Stimulated activated CD8-positive, alpha-beta memory T cell treated with anti-CD3 and anti-CD28 coated beads, Interleukin-2, amount 100 ng/mL, for 1 hour (primary cell): ENCODE measurements at places on chromosomes 5 and 9.

DNA sequence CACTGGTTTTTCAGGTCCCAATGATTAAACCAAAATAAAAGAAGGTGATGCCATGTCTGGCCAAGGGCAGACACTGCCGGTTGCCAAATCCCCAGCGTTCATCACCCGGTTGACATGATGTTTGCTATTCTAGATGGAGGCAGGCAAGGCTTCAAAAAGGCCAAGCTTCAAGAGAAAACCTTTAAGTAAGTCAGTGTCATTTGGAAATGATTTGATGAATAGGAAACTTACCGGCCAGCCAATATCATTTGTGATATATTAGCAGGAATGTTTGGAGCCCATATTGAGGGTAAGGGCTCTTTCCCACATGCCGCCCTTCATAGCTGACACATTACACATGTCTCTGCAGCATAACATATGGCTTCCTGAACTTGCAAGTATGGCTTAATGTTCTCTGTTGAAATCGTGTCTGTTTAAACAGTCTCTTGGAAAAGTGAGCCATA lies 89.5 kb upstream of the TTC23L start:
- DNase-seq: no peak

DNA sequence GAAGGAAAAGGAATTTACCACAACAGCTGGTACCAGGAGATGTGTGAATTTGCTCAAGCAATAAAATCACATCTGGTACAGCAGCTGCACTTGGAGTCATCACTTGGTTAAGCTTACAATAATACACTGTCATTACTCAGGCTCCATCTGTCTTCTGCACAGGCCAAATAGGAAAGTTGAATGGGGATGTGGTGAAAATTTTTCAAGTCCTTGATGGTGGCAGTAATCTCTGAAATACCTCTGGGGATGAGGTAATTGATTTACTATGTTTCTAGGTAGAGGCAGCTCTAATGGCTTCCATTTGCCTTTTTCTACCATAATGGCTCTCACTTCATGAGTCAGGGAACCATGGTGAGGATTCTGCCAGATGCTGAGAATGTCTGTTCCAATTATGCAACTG lies 206.8 kb upstream of the ATP10B start:
- DNase-seq: no peak

GRCh38 chr5:34684281-34684979 lies 28.3 kb downstream of the RAI14 start:
- DNase-seq: no peak

DNA sequence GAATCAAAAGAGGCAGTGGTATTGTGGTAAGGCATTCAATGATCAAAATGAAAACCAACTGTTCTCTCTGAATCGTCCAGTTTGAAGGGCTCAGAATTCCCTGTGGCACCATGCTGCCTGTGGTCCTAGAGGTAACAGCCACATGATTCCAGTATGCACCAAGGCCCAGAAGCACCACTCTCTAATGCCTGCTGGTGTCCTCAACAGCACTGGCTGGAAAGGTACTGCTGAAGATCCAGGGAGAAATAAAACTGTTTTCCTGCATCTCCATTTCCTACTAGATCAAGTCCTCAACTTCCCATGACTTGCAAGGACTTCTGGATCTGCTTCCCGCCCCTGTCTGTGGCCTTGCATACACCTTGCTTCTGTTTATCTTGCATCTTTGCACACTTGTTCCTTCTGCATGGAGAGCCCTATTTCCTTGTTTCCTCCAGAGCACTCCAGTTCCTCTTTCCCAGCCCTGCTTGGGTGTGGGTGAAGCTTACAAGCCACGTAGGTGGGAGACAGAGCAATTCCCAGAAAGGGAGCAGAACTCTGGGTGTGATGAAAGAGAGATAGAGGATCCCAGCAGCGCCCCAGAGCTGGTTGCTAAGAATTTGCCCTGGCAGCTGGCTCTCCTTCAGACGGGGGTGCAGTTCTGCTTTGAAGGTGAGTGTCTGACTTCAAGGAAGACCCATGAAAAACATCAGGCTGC lies 41.0 kb upstream of the EQTN start:
- DNase-seq: no peak

- DNase-seq: no peak
These were observed 107.5 kb downstream of the SGCD start for GRCh38 chr5:156434471-156434870.

- no peak for DNase-seq
These were observed 19.2 kb downstream of the SIL1 start for GRCh38 chr5:139178935-139179334.

- DNase-seq: no peak
These were observed 32.0 kb upstream of the HSD17B3 start for GRCh38 chr9:96333958-96334357.

DNA sequence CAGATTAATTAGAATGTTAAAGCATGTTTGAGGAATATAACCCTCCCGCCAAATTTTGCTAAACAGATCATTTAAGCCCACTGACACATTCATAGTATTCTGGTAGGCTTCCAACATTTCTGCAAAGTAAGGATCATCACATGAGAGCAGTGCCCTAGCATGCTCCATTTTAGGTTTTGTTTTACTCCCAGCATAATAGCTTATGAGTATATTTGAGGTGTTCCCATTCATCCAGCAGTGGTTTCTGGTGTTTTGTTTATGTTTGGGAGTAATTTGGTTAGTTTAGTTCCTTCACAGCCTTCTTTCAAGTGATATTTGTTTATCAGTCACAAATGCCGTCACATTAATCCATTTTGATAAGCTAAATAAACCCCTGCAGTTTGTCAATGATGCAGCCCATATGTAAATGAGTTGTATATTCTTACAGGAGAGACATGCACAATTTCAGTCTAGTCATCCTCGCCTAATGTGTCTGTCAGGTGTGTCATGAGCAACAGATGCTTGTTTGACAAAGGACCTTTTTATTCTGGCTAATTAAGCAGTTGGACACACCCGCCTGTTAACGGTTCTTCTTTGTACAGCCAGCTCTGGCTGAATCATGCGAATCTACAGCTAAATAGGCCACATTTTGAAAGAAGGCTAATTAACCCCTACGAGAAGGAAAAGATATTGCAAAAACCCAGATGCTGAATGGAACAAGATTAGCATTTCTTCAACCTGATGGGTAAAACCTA lies 124.4 kb downstream of the RFX3 start:
- no peak for DNase-seq
